ENCODE measurements at places on chromosomes 12 and 14. TPM values are rescaled to one million over a fixed set of nuclear protein-coding genes. Genes with fewer than 3 reads are reported as not detected.

- no peak for DNase-seq
- no peaks in the 10 kb centered on the region for H3K4me1 ChIP-seq
- H3K27ac ChIP-seq, result no peak overlapping the region
- H3K27me3 ChIP-seq, result no peaks in the 10 kb centered on the region
Observed at GRCh38 chr14:58882577-58883018, 244.8 kb downstream of the DACT1 start.

GRCh38 chr14:72554994-72555608 lies 338.8 kb downstream of the DPF3 start:
- no peaks in the 10 kb centered on the region for H3K36me3 ChIP-seq
- DNase-seq, result peak; percentile 54
- H3K27me3 ChIP-seq, result peaks cover 12% of the 10 kb centered on the region
- H3K4me1 ChIP-seq, result no peaks in the 10 kb centered on the region
- H3K27ac ChIP-seq, result no peak overlapping the region

DNA sequence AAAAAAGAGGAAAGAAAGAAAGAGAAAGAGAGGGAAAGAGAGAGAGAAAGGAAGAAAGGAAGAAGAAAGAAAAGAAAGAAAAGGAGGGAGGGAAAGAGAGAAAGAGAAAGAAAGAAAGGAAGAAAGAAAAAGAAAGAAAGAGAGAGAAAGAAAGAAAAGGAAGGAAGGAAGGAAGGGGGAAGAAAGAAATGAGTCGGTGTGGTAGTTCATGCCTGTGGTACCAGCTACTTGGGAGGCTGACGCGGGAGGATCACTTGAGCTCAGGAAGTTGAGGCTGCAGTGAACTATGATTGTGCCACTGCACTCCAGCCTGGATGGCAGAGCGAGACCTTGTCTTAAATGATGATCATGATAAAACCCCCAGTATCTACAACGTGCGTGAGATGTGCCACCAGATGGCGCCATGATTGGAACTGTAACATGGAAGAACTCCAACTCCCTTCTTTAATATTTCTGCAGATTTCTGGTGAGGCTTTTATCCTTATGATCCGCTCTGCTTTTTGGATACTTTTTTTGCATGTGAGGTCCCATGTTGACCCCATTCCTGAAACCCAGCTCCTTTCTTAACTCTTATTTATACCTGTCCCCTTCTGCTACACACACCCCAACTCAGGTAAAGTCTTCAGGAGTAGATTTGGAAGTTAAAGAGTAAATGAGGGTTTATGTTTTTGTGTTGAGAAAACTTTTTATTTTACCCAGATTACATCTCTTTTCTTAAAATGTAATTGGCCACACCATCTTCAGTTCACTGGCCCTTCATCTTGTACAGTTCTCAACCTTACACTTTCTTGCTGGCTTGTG lies 25.6 kb downstream of the RNASE10 start:
- no peaks in the 10 kb centered on the region for H3K36me3 ChIP-seq
- DNase-seq, result peak; percentile 90
- no peak overlapping the region for H3K27ac ChIP-seq
- H3K4me3 ChIP-seq, result no peak overlapping the region
- H3K4me1 ChIP-seq, result no peaks in the 10 kb centered on the region

- no peaks in the 10 kb centered on the region for H3K27me3 ChIP-seq
- DNase-seq, result peak; percentile 2
- no peaks in the 10 kb centered on the region for H3K36me3 ChIP-seq
- H3K27ac ChIP-seq, result no peak overlapping the region
Observed at GRCh38 chr12:8664228-8664913, 1.7 kb upstream of the MFAP5 start.

DNA sequence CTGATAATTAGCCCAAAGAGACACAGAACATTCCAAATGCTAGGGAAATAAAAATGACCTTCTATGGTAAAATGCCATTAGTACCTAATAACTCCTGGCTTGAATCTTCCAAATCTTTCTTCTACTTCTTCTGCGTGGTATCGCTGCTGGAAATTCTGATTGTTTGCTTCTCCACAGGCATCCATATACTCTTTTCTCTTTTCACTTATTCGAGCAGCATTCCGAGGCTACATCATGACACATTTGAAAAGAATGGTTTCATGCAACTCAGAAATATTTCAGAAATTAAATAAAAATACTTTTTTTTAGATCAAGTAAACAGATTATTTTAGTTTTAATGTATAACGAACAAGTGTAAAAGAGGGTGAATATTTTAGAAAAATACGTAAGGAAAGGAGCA lies 18.9 kb downstream of the ZCCHC8 start:
- no peak overlapping the region for H3K27ac ChIP-seq
- H3K36me3 ChIP-seq, result peaks cover 90% of the 10 kb centered on the region
- no peak for DNase-seq
- no peaks in the 10 kb centered on the region for H3K27me3 ChIP-seq
- H3K4me1 ChIP-seq, result no peaks in the 10 kb centered on the region
- H3K4me3 ChIP-seq, result no peak overlapping the region

GRCh38 chr14:59044707-59045106 lies 143.8 kb upstream of the DAAM1 start:
- no peak for DNase-seq
- no peaks in the 10 kb centered on the region for H3K36me3 ChIP-seq
- H3K27ac ChIP-seq, result no peak overlapping the region
- no peak overlapping the region for H3K4me3 ChIP-seq
- no peaks in the 10 kb centered on the region for H3K4me1 ChIP-seq
- H3K27me3 ChIP-seq, result no peaks in the 10 kb centered on the region

- no peak for DNase-seq
- peaks cover 83% of the 10 kb centered on the region for H3K36me3 ChIP-seq
Observed at GRCh38 chr12:123655420-123655819, 15.5 kb upstream of the TCTN2 start.

DNA sequence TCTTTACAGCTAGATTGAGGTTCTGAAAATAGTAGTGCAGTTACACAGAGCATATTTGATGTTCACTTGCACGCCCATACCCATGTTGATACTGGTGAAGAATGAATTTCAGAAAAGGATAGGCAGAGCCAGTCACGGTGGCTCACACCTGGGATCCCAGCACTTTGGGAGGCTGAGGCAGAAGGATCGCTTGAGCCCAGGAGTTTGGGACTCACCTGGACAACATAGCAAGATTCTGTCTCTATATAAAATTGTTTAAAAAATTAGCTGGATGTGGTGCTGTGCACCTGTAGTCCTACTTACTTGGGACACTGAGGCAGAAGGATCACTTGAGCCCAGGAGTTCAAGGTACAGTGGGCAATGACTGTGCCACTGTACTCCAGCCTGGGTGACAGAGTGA lies 56.6 kb downstream of the MDM2 start:
- H3K4me3 ChIP-seq, result no peak overlapping the region
- no peak for DNase-seq

- DNase-seq, result no peak
- H3K27me3 ChIP-seq, result no peaks in the 10 kb centered on the region
- no peak overlapping the region for H3K27ac ChIP-seq
- H3K36me3 ChIP-seq, result peaks cover 29% of the 10 kb centered on the region
- no peak overlapping the region for H3K4me3 ChIP-seq
Observed at GRCh38 chr12:79552192-79552591, 138.6 kb downstream of the PAWR start.

- peaks cover 21% of the 10 kb centered on the region for H3K27me3 ChIP-seq
- peaks cover 8% of the 10 kb centered on the region for H3K4me1 ChIP-seq
- peak; percentile 54 for DNase-seq
- no peak overlapping the region for H3K4me3 ChIP-seq
- no peaks in the 10 kb centered on the region for H3K36me3 ChIP-seq
Observed at GRCh38 chr14:99660006-99660566, 15.2 kb downstream of the HHIPL1 start.

DNA sequence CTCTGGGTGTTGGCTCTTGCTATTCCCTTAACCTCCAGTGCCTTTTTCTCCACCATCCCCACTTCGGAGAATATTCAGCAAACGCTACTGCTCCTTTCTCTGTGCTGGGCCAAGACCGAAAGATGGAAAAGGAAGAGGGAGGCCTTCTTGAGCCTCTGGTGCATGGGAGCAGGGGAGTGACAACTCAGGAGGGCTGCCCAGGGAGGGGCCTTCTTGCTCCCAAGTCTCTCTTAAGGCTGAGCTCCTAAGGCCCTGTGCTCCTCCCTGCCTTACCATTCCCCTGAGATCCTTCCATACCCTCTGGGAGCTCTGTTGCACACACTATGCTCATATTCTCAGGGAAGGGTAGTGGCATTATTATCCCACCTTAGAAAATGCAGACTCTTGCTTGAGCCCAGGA lies 34.9 kb downstream of the SH2B3 start:
- DNase-seq, result peak; percentile 45
- peaks cover 9% of the 10 kb centered on the region for H3K36me3 ChIP-seq
- no peak overlapping the region for H3K4me3 ChIP-seq
- no peaks in the 10 kb centered on the region for H3K4me1 ChIP-seq
- no peaks in the 10 kb centered on the region for H3K27me3 ChIP-seq
- no peak overlapping the region for H3K27ac ChIP-seq

GRCh38 chr12:97800561-97800960 lies 338.0 kb downstream of the RMST start:
- H3K36me3 ChIP-seq, result no peaks in the 10 kb centered on the region
- no peak overlapping the region for H3K27ac ChIP-seq
- no peak for DNase-seq

DNA sequence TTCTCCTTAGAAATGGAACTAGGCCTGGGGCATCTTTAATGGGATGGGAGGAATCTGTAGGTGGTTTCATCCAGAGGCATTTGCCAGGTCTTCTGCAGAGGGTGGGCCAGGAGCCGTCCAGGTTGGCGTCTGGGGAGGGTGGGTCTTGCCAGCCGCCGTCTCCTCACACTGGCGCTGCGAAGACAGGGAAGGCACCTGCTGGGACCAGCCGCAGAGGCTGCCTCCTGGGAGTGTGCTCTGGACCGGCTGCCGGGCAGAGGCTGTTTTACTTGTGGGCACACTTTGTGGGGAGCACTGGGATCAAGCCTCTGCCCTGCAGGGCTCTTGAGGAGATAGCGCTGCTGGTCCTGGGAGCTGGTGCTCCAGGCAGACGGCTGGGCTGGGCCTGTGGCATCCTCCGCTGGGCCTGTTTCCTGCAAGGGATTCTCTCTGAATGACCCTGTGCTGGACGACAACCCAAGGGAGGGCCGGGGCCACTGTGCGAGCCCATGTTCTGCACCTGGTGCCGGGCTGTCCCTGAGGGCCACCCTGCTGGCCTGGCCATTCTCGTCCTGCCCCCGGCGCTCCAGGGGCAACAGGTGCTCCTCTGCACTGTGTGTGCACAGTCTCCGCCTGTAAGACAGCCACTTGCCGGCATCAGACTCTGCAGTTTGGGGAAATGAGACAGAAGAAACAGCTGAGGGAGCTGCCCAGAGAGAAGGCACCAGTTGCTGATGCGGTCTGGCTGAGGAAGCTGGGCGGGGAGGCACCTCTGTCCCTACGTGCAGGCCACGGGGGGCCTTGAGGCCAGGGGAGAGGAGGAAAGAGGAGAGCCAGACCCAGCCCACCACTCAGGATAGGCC lies 10.0 kb upstream of the TEX22 start:
- DNase-seq, result no peak
- peaks cover 3% of the 10 kb centered on the region for H3K36me3 ChIP-seq
- H3K27me3 ChIP-seq, result no peaks in the 10 kb centered on the region
- H3K27ac ChIP-seq, result no peak overlapping the region
- H3K4me1 ChIP-seq, result no peaks in the 10 kb centered on the region

GRCh38 chr14:95471476-95471875 lies 45.0 kb downstream of the SYNE3 start:
- DNase-seq, result no peak
- peaks cover 19% of the 10 kb centered on the region for H3K36me3 ChIP-seq
- H3K4me1 ChIP-seq, result peaks cover 7% of the 10 kb centered on the region
- H3K27me3 ChIP-seq, result no peaks in the 10 kb centered on the region
- no peak overlapping the region for H3K4me3 ChIP-seq
- H3K27ac ChIP-seq, result no peak overlapping the region

DNA sequence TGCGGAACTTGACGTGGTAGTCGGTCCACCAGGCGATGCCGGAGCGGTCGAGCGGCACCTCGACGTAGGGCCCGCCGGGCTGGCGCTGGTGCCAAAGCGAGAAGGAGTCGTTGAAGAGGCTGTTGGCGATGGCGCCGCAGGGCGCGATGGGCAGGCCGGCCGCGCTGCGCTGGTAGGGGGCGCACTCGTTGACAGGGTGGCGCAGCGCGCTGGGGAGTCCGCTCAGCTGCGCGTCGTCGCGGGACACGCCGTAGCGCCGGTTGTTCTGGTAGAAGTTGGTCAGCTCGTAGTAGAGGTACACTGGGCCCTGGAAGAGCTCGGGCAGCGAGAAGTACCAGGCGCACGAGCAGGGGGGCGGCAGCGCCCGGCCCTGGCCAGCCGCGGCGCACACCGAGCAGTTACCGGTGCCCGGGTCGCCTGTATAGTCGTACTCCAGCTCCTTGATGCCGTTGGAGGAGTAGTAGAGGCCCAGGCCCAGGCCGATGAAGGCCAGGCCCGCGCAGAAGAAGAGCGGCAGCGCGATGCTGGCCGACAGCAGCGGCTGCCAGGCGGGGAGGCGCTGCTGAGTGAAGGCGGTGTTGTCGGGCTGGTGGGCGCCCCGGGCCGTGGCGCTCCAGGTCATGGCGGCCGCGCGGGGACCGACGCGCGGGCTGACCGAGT lies 482 bp downstream of the TMEM30B start:
- DNase-seq, result peak; percentile 85
- H3K4me1 ChIP-seq, result no peaks in the 10 kb centered on the region
- H3K36me3 ChIP-seq, result no peaks in the 10 kb centered on the region
- peaks cover 81% of the 10 kb centered on the region for H3K27me3 ChIP-seq
- H3K4me3 ChIP-seq, result peak overlapping the region; percentile 75

DNA sequence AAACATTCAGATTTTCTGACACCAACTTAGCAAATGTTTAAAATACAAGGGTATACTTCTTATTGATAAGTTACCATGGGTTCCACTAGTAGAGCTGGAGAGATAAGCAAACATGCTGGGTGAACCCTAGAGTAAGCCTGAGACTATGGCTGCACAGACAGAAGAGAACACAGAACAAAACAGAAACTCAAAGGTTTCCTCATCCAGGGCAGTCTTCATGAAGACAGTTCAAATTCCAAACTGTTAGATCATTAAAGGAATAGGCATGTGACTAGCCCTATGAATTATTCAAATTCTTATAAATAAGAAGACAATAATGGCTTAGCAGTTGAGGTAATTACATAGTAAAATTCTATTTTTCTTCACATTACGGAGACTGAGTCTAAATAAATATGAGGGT lies 28.1 kb downstream of the BTBD7 start:
- no peak overlapping the region for H3K27ac ChIP-seq
- H3K27me3 ChIP-seq, result no peaks in the 10 kb centered on the region
- H3K4me3 ChIP-seq, result no peak overlapping the region
- DNase-seq, result no peak
- H3K4me1 ChIP-seq, result peaks cover 6% of the 10 kb centered on the region
- no peaks in the 10 kb centered on the region for H3K36me3 ChIP-seq

DNA sequence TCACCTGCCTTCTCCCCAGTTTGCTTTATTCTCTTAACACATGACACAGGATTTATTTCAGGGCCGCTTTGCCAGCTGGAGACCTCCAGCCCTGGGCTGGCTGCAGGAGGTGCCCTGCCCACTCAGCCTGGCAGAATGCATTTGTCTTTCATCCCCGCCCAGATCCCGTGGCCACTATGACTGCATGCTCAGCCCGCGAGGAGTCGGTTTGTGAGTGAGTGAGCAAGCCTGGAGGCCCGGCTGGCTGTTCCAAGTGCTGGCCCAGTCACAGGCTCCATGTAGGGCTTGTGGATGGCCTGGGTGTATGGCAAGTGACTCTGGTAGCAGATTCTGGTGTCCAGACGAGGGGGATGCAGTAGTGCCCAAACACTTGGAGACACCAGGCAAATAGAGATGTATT lies 2.1 kb downstream of the TDP1 start:
- H3K4me1 ChIP-seq, result peaks cover 11% of the 10 kb centered on the region
- H3K36me3 ChIP-seq, result peaks cover 30% of the 10 kb centered on the region
- peak; percentile 49 for DNase-seq
- no peaks in the 10 kb centered on the region for H3K27me3 ChIP-seq
- peak overlapping the region; percentile 90 for H3K4me3 ChIP-seq

Gene CMA1
- not detected for total RNA-seq

Gene TSPAN19
- total RNA-seq, result not detected

Gene FSCB
- not detected for total RNA-seq

Data from endodermal cell (in vitro differentiated cells).